ENCODE measurements at places on chromosomes 4 and X.

GRCh38 chr4:8385106-8385505 lies 55.4 kb downstream of the ACOX3 start:
- DNase-seq: no peak

DNA sequence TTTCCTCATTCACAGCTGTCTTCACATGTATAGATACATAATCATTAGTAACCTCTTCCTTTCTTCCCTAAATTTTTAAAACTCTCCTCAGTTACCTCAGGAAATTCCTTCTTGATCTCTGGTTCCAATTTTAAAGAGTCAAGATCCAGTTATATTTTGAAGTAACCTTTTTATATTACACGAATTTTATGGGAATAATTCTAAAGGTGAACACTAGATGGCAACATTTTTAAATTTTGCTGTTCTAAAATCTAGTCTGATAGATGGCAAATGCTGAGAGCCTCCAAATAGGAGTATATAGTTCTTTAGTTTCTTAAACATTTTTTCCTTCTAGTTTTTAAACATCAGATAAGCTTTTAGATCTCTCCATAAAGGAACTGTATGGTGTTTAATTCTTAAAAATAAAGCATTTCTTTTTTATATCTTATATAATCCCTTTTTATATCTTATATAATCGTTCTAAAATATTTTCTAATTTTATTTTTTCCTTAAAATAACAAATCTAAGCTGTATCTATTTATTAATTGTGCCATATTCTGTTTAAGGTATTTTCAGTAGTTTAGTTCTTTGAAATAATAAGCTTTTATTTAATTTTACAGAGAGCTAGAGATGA lies 37.9 kb upstream of the PAPSS1 start:
- peak; percentile 3 for DNase-seq

- no peak for DNase-seq
Observed at GRCh38 chr4:186765673-186766546, 42.3 kb upstream of the FAT1 start.

DNA sequence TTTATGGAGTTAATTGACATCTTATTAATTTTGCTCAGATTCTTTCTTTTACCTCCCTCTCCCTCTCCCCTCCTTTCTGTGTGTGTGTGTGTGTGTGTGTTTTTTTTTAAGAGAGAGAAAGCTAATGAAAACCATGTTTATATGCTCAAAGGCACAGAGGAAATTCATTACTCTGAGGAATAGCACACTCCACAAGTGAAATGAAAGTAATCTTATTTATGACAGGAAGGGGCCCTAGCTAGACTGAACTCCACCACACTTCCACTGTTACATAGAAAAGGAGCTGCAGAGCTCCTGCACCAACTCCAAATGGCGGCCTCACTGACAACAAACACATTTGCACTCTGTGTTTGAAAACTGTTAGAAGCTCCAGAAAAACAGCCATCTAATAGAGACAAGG lies 150.6 kb downstream of the RASL11B start:
- no peak for DNase-seq

DNA sequence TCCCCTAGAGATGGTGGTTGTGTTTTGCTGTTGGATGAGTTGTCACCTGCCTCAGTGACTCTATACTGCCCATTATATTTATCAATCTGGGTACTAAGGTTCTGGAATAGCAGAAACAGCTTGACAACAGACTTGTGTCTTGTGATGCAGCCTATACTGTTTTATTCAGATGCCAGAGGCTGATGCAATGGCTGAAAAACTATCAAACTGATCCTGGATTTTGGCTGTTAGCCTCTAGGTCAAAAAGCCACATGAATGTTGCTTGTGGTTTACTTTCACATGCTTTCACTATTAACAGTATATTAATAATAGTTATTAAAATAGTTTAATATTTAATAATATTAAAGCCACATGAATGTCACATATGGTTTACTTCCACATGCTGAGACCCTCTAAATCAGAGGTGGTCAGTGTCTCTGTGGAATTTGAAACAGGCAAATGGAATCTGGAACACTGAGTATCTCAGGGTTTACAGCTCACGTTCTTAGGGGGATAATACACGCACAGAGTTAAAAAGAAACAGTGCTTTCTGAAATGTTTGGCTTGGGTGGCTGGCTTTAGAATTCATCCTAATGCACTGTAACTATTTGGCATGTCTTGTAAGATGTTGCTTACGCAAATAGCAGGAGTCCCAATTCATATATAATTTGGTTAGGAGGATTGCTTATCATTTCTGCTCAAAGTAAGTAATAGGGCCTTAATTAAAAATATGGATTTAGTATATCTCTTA lies 82.5 kb upstream of the LCORL start:
- no peak for DNase-seq

DNA sequence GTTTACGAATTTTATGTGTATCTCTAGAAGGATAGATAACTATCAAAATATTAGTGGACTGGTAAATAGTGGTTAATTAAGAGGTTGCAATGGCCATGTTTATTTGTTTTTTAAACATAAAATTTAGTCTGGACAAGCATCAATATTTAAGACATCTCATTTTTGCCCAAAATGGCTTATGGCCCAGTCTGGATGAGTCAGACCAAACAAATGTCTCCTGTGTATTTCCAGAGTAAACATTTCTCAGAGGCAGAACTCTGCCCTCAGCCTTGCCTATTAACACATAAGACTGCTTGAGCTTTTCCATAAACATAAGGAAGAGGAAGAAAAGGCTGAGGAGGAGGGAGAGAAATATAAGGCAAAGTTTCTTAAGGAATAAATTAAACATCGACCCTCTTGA lies 277.1 kb upstream of the DIAPH2 start:
- no peak for DNase-seq
